Ovary (tissue), 10 donors: ENCODE measurements at places on chromosomes 2 and 18. TPM values are rescaled to one million over a fixed set of nuclear protein-coding genes. Genes with fewer than 3 reads are reported as not detected.

DNA sequence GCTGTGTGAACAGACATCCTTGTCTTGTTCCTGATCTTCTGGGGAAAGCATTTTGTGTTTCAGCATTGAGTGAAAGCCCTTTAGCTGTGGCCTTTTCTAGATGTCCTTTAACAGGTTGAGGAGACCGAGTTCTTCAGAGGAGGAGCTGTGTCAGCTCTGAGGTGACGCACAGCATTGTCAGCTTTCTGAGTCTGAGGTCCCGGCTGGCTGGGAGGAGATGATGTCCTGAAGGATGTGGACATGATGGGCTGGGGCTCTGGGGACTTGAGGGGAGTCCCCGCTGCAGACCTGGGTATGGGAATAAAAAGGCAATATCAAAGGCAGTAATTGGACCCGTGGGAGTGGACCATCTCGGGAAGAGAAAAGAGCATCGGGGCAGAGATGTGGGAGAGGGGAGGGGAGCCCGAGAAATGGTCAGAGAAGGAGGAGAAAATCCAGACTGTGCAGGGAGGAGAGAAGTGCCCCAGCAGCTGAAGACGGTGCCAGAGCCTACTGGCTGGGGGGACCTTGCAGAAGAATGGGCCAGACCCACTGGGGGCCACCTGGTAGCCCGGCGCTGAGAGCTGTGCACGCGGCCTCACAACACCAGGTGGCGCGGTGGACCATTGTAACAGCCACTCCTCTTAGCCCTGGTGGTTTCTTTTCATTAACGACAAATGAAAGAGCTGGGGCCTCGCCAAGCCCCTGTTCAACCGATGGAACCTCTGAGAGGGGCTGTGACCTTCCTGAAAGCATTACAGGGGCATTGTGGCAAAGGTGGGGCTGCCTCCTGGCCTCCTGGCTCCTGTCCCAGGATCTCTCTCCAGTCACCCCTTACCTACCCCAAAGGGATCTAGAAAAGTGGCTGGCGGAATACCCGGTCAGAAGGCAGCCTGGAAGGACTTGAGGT lies 61.6 kb downstream of the ST3GAL5 start:
- peak; percentile 83 for DNase-seq

GRCh38 chr2:201116115-201116958 lies at the start of gene CFLAR:
TSS of gene CFLAR (plus strand) at chr2:201116164. CDS start at chr2:201129866, 13,702 bp downstream.
- peak; percentile 69 for DNase-seq

FN1 gene
- total RNA-seq, result 299 TPM

LOXL3 gene
- 2.3 TPM for total RNA-seq

DNA sequence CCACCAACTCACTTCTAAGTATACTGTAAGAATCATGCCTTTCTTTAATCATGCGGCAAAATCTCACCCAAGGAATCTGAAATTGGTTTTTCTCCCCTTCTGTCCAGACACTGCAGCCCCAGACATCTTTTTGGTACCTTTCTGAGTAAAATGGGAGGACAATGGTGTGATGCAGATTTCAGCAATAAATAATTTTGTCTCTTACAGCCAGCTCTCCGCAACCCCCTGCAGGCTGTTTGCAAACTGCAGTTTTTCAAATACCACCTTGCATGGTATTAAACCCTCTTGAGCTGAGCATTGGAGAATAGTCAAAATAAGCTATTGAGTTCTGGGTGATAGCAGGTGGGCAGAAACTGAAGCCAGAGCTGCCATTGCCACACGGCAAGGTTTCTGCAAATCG lies 32.2 kb downstream of the GPR39 start:
- no peak for DNase-seq

GRCh38 chr2:137689549-137689948 lies 274.7 kb upstream of the HNMT start:
- DNase-seq, result no peak

RBM44 gene
- 0.23 TPM for total RNA-seq

DNA sequence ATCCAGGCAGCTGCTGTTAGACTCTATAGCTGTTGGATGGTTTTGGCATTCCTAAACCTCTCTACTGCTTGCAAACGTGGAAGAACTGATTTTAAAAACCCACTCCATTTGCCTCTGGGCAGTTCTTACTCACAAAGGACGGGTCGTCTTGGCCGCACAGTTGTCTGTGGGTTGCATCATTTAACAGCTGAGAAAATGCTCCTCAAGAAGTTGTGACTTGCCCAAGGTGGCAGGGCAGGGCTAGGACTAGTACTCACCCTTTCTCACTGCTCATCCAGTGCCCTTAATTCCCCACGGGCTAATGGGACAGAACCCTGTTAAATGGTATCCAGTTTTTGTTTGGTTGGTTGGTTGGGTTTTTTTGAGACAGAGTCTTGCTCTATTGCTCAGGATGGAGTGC lies 997 bp upstream of the DRC1 start:
- no peak for DNase-seq
